ENCODE measurements at places on chromosomes 6 and 20.

GRCh38 chr20:14744723-14745122 lies 407.3 kb upstream of the FLRT3 start:
- no peak for DNase-seq

- no peak for DNase-seq
Measured at GRCh38 chr6:32945108-32945760, 4.4 kb upstream of the HLA-DMB start.

- DNase-seq, result no peak
Measured at GRCh38 chr20:56442389-56443365, 25.8 kb upstream of the RTF2 start.

DNA sequence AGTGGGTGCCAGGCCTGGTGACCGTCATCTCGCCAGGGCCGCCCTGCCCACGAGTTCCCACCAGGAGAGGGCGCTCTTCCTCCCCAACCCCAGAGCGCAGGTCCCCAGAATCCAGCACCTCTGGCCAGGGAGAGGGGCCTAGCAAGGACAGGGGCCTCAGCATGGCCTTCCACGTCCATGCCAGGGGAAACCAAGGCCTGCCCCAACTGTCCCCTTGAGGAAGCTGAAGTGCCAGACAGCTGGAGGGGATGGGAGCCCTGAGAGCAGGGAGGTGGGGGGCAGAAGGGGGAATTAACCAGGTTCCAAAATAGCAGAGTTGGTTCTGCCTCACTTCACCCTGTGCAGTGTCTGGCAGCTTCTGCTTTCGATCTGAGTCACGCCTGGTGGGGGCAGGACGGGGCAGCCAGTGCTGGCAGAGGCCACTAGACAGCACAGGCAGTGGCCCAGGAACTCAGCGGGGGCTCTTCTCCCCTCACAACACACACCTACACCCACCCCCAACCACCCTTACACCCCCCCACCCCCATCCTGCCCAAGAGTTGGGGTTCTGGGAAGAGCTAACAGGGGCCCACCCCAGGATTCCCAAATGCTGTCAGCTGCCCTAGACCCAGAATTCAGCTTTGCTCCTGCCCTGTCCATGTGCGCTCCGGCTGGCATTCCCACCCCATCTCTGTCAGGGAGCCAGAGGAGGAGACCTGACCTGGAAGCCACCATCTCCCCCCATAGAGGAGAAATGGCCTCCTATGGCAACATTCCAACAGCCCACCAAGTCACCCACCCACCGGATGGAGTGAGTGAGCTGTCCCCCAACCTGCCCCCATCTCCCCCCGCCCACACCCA lies 29.2 kb downstream of the TFEB start:
- no peak for DNase-seq

GRCh38 chr6:15593798-15594197 lies 69.0 kb downstream of the DTNBP1 start:
- no peak for DNase-seq

- no peak for DNase-seq
Measured at GRCh38 chr6:137116807-137117206, 56.6 kb downstream of the IL22RA2 start.

GRCh38 chr20:59438201-59438600 lies 137.8 kb downstream of the EDN3 start:
- no peak for DNase-seq

All from non-pigmented ciliary epithelial cell (primary cell).